Activated naive CD4-positive, alpha-beta T cell treated with anti-CD3 and anti-CD28 coated beads for 36 hours (primary cell): ENCODE measurements at places on chromosomes 3 and 15. TPM values are rescaled to one million over a fixed set of nuclear protein-coding genes. Genes with fewer than 3 reads are reported as not detected.

DNA sequence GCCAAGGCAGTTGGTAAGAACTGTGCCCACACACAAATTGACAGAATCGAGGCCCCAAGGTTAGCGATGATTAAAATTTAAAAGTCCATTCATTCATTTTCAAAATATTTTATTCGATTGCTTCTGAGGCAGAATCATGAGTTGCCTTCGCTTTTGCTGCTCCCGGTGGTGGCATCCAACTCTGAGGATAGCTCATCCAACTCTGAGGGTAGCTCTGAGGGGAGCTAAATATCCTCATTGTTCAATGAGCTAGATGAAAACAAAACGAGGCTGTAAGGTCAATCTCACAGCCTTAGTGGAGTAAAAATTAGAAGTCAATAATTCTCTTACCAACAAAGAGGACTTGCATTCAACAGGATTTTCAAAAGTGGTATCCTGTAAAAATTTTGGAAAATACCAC is 897 bp upstream of the CHL1 start:
- no peak for DNase-seq

DNA sequence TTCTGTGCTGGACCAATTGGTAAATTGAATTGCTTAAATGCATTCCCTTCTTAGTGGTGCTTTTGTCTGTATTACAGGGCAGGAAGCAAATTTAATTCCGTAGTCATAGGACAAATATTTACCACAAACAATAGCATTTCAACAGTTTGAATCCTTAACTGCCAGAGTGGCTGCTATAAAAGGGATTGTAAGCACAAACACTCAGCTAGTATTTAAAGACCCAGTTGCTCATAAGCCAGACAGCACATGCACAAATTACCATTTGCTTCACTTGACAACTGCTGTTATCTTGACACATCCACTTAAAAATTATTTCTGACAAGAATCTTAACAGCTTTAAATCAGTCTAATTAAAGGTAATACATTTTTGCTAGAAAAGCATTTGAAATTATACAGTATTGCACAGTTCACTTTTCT is 490.2 kb upstream of the ADAMTS9 start:
- DNase-seq: no peak

GRCh38 chr15:48868023-48868422 is 9.9 kb upstream of the EID1 start:
- DNase-seq: no peak

GRCh38 chr3:67737906-67738865 is 83.8 kb upstream of the SUCLG2 start:
- no peak for DNase-seq

DNA sequence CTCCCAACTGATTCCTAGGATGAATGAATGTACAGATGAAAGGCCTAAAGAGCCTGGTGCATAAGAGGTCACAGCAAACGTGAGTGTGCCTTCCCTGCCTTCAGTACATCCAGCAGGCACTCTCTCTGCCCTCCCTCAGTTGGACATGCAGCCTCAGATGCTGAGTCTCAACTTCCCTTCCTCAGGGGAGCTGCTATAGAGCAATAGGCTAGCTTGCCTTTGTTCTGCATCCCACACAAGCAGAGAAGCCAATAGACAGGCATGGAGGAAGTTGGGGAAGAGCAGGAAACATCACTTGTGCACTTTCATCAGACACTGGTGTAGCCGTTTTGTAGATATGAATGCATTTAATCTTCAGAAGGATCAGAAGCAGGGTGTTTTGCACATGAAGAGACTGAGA is 147.5 kb upstream of the THBS1 start:
- DNase-seq: no peak

DNA sequence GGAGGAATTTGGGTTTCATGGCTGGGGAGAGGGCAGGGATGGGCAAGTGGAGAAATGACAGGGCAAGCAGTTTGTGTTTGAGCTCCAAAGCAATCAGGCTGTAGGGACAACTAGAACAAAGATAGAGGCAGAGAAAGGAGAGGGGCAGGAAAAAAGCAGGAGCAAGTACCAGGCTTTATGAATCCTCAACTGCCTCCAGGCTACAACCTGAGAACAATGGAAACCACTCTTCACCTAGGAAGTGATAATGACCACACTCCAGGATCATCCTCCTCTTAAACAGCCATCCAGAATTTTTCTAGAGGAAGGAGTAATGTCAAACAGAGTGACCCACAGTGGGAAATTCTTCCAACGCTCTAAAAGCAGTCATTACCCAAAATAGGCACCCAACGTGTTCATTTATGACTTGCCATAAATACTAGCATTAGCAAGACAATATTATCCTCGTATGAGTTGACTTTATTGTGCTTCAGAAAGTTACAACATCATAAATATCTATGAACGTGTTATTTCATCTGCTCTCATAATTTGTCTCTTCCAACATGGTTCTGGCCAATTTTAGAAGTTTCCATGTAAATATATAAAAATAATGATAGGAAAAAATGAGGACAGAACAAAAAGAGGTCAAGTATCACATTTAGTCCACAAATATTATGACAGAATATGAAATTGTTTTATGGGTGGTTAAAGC is 50.5 kb downstream of the TNFAIP8L3 start:
- DNase-seq: no peak

DNA sequence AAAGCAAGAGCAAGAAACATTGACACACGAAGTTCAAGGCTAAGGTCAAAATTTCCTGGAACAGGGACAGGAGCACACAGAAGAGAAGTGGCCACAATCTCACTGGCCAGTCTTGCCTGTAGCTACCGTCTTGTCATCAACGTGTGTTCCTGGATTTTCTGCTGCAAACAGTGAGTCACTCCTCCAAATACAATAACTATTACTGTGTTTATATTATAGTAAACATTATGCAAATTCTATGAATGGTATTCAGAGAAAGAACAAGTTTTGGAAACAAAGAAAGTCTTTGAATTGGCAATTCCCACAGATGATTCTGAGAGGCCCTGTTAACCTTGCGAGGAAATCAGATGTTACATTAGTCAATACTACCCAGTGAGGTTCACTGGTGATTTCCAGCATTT is 220.5 kb downstream of the FAM43A start:
- DNase-seq: no peak

DNA sequence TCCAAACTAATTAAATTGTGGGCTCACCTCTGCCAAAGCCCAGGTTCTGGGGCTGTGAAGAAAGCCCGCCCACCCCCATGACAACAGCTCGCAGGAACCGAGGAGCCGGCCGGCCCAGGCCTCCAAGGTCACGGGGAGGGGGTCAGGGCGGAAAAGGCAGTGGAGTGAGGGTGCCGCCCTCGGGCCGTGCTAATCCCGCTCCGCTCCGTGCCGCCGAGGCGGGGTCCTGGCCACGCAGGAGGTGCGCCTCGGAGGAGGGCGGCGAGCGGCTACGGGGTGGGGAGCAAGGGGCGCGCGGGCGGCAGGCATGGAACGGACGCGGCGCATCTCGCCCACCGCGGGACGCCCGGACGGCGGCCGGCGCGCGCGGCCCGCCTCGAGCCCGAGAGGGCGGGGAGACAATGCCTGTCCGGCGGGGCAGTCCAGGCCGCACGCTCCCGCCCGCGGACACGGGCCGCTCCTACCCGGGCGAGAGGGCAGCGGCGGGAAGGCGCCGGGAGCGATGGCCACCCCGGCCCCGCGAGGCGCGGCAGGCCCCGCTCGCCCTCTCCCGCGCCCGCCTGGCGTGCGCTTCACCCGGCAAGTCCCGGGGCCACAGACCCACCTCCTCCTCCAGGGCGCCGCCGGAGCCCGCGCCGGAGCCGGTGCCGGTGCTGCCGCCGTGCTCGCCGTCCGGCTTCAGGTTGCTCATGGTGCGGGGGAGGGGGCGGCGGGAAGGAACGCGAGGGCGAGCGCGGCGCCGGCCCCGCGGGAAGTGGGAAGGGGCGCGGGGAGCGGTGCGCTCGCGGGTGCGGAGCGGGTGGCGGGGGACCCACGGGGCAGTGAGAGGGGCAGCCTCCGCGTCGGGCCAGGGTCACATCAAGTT is 528 bp downstream of the RBPMS2 start:
- peak; percentile 21 for DNase-seq

DNA sequence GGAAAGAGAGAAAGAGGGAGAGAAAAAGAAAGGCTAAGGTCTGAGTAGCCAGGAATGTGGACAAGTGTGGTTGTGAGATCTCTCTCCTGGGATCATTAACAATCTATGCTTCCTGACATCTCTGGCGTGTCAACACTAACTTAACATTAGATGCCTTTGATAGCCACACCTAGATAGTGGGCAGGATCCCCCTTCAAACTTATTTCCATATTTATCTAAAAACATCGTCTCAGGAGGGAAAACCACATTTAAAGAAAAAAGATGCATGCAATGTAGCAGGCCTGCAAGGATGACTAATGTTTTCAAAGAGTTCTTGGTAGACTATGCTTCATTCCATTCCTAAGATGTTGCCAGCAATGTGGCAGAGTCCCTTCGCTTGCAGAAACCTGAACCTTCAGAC is 80.9 kb downstream of the MLH1 start:
- no peak for DNase-seq

GRCh38 chr3:52054661-52055511 is 1.5 kb downstream of the DUSP7 start:
- peak; percentile 36 for DNase-seq

DNA sequence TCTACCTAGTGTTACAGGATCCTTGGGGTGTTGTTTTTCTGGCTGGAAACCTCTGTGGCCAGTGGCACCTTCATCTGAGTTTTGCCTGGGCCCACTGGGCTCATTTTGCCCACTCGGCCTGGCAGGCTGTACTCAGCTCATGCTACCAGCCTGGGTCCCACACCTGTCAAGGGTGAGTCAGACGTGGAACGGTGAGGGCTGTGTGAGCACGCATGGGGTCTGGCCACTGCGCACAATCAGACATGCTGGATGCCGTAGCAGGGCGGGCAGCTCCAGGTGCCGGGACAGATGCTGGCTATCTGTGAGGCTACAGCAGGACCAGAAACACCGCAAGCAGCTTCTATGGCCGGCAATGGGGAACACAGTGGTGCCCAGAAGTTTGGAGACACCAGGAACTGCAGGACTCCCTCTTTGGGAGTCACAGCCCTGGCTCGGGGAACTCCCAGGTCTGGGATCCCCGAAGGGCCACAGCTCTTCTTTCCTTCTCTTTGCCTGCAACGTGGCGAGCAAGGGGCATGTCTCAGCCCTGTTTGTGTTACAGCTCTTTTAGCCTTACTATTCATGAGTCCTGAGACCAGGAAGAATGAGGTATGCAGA is 35.9 kb upstream of the DNAJC13 start:
- DNase-seq: no peak

DNA sequence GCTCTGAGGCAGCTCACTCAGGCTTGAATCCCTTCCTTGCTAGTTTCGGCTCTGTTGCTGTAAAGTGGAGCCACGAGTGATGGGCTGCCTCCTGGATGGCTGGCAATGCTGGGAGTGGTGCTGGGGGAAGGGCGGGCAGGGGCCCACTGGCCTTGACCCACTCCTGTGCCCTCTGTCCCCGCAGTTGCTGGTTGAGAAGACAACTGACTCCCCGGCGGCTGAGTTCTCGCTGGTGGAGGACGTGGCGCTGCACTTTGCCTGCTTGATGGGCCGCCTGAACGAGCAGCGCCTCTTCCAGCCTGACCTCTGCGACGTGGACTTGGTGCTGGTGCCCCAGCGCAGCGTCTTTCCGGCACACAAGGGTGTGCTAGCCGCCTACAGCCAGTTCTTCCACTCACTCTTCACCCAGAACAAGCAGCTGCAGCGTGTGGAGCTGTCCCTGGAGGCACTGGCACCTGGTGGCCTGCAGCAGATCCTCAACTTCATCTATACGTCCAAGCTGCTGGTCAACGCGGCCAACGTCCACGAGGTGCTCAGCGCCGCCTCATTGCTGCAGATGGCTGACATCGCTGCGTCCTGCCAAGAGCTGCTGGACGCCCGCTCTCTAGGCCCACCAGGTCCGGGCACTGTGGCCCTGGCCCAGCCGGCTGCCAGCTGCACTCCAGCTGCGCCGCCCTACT is 4.7 kb downstream of the ZBTB47 start:
- DNase-seq: no peak

- no peak for DNase-seq
These were observed 58.4 kb downstream of the CPNE4 start for GRCh38 chr3:131976448-131976847.

DNA sequence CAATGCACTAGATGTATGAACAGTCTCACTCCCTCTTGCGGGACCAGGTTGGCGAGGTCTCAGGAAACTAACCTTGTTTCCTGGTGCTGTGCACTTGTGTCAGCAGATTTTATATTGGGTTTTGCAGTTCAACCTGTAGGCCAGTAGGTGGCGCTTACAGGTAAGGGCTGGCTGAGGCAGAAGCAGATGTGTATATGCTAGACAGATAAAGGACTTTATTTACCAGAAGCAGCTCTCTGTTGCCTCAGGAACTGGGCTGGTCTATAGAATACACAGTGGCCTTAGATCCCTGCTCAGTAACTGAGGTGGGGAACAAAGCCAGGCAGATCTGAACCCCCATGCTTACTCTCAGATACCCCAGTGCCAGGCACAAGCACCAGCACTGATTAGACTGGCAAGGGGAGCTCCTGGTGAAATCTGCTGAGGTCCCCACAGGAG is 296.8 kb downstream of the DOCK3 start:
- DNase-seq: peak; percentile 73

GRCh38 chr3:14031271-14031670 is 93.4 kb downstream of the CHCHD4 start:
- no peak for DNase-seq

- DNase-seq: no peak
These were observed 114.3 kb upstream of the MEF2A start for GRCh38 chr15:99451484-99451883.

DNA sequence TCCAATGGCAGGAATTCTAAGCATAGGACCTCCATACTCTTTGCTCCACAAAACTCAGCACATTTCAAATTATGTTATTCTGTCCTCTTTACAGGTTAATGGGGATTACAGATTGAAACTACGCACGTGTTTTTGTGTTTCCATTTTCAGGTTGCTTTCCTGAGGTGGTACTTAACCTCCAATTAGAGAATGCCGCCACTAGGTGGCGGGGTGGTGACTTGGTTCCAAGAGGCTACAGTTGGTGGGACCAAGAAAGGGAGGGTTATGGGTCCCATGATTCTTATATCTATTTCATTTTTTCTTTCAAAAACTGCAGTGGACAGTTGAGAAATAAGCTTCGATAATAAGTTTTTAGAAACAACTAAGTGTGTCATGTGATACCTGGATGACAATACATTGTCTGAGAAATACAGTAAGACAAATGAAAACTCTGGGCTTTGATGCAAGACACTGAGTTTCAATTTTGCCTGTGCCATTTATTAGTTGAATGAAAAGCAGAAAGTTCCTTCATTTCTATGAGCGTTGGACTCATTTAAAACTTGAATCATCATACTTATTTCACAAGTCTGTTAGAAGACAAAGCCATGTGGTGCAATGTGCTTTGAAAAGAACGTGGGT is 539.0 kb downstream of the FGF12 start:
- peak; percentile 59 for DNase-seq

- DNase-seq: no peak
These were observed 790 bp upstream of the WHAMM start for GRCh38 chr15:82808634-82809041.

DNA sequence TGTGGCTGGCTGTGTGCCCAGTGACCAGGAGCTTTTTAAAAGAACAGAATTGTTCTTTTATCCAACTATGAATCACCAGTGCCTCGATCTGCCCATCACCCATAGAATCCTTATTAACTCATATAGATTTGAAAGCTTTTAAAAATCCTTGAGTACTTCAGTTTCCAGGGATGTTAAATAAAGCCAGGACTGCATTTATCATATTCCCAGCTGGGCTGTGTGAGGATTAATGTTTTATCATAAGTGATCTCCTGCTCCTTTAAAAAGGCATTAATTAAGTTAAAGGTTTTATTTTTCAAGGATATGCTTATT is 234.0 kb downstream of the MYRIP start:
- DNase-seq: no peak

The TEX55 gene
- not detected for total RNA-seq

The PLA2G4D gene
- not detected for total RNA-seq

The DUOXA1 gene
- not detected for total RNA-seq

The IGF2BP2 gene
- 0.43 TPM for total RNA-seq

The ACKR4 gene
- not detected for total RNA-seq

The COL6A5 gene
- not detected for total RNA-seq

The PLAAT1 gene
- total RNA-seq: not detected

The UROC1 gene
- not detected for total RNA-seq
